Stimulated activated CD4-positive, alpha-beta T cell treated with anti-CD3 and anti-CD28 coated beads, Interleukin-2, amount 100 ng/mL, for 24 hours (primary cell): ENCODE measurements at places on chromosomes 4 and X.

DNA sequence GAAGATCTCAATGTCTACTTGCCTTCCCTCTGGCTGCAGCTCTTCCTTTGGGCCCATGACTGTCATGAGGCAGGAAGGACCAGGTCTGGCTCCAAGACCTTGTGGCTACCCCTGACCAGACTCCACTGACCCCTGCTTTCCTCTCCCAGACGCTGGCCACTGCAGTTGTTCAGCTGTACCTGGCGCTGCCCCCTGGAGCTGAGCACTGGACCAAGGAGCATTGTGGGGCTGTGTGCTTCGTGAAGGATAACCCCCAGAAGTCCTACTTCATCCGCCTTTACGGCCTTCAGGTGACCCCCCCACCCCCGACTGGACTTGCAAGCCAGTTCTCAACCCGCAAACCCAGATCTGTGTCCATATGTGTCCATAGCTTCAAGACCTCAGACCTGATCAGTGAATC, 535 bp downstream of the WAS start:
- DNase-seq = no peak

GRCh38 chr4:88134536-88135355, 23.7 kb downstream of the ABCG2 start:
- no peak for DNase-seq

DNA sequence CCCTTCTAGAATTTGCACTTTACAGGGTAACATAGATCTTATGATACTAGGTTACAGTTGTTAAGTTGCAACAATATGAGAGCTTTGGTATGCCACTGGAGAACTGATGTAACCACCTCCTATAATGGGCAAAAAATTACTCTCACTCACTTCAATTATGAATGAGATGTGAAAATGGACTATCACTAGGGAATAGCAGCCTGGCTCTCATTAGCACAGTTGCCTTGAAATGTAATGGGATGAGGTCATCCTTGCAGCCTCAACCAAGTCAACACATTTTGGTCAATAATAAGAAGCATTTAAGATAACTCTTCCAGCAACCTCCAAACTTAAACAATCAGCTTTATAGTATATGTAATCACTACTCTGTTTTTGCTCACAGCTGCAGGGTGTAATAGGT, 69.4 kb downstream of the TBC1D9 start:
- no peak for DNase-seq

- no peak for DNase-seq
Measured at GRCh38 chr4:102318526-102318925, 26.8 kb downstream of the SLC39A8 start.

GRCh38 chrX:31186693-31187338, 115.0 kb upstream of the FTHL17 start:
- no peak for DNase-seq

DNA sequence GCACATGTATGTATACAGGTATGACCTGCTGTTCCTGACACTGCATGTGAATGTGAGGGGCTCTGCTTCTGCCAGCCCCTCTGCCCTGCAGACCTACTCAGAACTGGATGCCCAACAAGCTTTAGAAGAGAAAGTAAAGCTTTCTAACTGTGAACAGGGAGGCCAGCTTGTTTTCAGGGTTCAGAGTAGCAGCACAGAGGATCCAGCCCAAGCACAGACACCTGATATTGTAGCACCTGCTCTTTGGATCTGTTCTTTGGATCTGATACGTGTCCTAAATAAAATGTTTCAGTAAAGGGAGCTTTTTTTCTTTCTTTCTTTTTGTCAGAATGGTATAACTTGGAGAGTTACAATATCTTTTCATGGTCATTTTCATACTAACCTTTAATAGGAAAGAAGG, 19.2 kb downstream of the DCUN1D4 start:
- DNase-seq = no peak

- DNase-seq = peak; percentile 12
Measured at GRCh38 chrX:70592091-70592490, 147.5 kb downstream of the DLG3 start.

DNA sequence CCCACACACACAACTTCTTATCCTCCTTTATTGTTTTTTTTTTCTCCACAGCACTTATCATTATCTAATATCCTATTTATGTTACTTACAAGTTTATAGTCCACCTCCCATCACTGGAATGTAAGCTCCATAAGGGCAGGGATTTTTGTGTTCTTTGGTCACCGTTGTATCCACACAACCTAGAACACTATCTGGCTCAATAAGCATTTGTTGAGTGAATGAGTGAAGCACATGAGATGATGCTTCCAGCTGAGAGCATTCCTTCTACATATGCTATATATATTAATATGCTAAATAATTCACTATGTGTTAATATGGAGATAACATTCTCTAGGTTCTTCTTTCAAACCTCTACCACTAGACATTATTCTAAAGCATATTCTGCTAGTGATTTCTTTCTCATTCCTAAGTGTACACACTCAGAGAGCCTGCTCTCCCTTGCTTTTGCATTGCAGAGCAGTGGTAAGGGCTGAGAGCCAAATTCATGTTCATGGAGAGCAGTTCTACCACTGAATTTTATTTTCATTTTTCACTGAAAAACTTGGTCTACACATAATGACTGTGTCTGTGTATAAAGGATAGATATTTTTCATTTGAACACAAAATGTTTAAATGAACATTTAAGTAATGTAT, 20.3 kb upstream of the LUZP4 start:
- DNase-seq = no peak

- no peak for DNase-seq
Measured at GRCh38 chr4:26034849-26035248, 120.8 kb downstream of the SMIM20 start.

GRCh38 chr4:87002682-87003043, 67.9 kb downstream of the AFF1 start:
- no peak for DNase-seq

- no peak for DNase-seq
Measured at GRCh38 chrX:12174358-12174757, 36.1 kb downstream of the FRMPD4 start.

DNA sequence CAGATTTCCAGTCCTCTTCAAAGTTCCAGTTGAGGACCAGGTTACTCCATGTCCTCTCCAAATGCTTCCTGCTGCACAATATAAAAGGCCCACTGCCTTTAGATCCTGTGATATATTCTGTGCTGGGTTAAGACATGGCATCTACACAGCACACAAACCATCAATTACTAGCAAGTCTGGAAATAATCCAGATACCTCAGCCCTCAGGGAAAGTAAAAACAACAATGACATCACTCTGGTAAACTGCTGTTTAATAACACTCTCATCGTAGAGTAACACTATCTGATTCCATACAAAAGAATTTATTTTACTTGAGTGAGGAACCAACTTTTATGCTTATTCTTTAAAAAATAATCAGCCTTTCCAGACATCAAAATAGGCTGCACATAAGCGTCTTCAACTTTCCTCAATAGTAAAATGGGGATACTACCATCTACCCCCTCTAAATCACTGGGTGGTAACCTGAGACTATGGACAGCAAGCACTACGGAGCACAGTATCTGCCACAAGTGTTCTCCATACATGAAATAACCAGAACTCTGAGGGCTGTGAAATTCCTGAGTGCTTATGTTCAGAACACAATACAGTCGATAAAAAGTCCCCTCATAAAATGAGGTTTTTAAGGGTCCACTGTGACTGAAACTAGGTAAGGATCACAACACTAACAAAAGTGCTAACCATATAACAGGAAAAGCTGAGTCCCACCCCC, 53.4 kb downstream of the ABCG2 start:
- no peak for DNase-seq

- no peak for DNase-seq
Measured at GRCh38 chr4:37998226-37998625, 38.0 kb downstream of the PTTG2 start.

- no peak for DNase-seq
Measured at GRCh38 chr4:541271-541670, 34.8 kb downstream of the TMEM271 start.

- DNase-seq = no peak
Measured at GRCh38 chrX:79036157-79036880, 91.1 kb downstream of the P2RY10 start.

DNA sequence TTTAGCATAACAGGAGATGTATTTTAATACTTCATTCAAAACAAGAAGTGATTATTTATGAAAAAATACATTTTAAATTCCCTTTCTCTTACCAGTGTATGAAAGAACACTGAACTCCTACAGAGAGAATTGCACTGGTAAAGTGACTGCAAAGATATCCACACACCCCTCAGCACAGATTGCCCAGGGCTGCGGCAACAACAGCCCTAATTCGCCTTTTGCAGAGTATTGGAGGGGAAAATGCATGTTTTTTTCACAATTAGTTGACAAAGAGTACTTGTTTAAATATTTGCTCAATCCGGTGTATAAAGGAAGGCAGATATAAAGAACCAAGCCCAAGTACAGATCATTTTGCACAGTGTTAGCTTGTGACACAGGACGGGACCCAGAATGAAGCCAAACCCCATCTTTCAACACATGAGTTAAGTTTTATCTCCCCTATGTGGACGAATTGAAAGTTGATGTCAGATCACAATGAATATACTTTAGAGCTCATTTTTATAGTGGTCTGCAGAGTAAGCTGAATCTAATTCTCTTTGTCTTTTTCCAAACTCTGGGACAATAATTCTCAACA, 551.4 kb upstream of the IGFBP7 start:
- DNase-seq = no peak

DNA sequence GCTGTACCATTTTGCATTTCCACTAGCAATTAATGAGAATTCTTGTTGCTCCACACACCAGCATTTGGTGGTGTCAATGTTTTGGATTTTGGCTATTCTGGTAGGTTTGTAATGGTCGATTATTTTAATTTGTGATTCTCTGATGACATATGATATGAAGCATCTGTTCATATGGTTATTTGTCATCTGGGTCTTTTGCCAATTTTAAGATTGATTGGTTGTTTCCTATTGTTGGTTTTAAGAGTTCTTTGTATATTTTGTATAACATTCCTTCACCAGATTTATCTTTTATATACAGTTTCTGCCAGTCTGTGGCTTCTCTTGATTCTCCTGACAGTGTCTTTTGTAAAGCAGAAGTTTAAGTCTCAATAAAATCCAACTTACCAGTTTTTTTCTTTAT, 18.5 kb upstream of the BDH2 start:
- no peak for DNase-seq

DNA sequence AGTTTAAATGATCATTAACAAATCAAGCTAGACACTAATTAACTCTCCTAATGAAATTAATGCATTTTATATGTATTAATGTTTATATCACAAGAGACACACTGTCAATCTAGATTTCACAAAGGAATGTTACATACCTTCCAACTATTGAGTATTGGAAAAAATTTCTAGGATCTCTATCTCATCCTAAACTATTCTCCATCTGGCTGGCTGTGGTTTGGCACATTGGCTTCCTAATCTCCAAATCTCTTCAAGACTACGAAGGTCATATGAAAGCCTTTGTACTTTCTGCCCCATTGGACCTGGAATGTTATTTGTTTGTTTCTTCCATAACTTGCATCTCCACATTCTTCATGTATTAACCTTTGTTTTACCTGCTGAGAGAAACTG, 1160.0 kb downstream of the ADGRL3 start:
- DNase-seq = no peak

DNA sequence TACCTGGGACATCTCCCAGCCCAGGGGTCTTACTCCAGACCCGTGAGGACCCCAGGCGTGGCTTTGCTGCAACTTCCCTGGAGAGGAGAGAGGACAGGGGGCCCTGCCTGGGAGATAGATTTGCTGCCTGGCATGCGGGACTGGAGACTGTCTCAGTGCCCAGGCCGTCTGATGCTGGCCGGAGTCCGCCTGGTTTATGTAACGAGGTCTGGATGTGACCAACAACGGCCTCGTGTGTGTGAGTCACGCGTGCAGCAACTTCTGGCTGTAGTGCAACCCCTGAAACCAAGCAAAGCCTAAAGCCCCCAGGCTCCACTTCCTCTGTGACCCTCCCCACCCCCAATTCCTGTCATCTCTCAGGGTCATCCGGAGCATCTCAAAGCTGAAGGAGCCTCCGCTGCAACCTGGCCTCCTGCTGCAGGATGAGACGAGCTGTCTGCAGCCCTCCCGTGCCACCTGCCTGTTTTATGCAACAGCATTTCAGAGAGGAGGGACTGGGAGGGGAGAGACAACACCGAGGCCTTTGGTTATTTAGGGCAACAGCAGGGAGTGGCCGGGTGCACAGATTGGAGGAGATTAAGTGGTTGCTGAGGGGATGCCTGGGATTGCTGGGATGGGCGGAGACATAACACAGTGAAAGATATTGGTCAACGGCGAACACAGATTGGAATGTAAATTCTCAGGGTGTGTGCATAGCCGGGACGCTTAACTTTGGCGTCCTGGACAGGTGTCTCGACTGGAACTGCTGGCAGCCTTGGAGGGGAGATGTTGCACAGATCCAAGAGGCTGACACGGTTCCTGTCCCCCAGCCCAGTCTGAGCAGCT, 16.0 kb downstream of the XG start:
- DNase-seq = no peak

DNA sequence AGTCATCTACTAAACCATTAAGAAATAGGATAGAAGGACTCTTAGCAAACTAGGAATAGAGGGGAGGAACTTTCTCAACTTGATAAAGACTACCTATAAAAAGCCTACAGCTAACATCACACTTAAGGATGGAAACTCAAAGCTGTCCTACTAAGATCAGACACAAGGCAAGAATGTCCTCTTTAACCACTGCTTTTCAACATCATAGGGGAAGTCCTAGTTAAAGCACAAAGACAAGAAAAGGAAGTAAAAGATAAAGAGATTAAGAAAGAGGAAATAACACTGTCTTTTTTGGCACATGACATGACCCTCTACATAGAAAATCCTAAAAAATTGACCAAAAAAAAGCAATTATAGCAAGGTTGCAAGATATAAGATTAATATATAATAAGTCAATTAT, 136.6 kb downstream of the FBXW7 start:
- DNase-seq = no peak

DNA sequence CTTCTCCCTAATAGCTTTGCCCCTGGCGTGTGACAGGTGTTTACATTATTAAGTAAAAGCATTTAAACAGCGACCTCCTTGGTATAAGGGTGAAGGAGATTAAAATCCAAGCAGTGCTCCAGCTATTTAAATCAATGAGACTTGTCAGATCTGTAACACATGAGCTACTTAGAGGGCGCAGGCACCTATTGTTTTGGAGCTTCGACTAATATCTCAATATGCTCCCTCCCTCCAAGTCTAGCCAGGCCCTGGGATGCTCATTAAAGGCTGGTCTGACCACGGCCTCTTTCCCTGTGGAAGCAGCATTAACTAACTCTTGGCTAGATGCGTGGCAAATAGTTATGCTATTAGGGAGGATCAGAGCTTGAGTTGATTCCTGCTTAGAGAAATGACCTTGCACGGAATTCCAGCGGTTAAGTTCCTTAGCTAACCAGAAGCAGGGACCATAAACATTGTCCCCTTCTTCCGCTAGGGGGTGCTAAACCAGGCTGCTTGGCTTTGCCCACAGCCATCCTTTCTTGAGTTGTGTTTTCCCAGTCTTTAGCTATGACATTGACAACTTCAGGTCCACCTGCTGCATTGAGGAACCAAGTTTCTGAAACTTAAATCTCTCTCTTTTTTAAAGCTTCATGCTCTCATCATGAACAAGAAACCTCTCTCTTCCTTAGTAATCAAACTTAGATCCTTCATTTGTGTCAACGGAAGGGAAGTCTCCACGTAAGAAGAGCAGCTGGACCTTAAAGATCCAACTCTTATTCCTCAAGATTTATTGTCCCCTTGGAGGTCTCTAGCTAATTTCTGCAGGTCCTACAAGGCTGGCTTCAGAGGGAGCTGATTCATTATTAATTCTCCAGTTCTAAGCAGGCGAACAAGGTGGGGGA, 80.7 kb upstream of the IGFBP7 start:
- no peak for DNase-seq
